ENCODE measurements at places on chromosomes 5 and 9.

GRCh38 chr9:89422151-89422975, 75.5 kb downstream of the SEMA4D start:
- no peak for DNase-seq

GRCh38 chr9:98078895-98079294, 22.4 kb downstream of the NANS start:
- no peak for DNase-seq

DNA sequence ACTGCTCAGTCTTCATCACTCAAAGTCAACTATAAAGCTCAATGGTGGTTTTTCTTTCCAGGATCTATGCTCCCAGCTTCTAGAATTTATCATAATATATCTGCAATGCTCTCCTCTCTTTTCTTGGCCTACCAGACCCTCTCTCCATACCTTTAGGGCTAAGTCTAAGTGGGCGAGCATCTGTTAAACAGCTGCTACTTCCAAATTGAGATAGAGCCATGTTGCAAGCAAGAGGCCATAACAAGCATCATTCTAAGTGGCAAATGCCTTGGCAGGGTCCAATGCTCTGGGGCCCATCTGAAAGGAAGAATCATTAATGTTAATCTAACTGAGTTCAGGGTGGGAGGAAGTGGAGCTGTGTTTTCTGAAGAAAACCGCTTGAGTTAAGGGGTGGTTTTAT, 324.0 kb downstream of the TLR4 start:
- no peak for DNase-seq

GRCh38 chr9:113957821-113958341, 81.8 kb downstream of the ZNF618 start:
- DNase-seq, result no peak

DNA sequence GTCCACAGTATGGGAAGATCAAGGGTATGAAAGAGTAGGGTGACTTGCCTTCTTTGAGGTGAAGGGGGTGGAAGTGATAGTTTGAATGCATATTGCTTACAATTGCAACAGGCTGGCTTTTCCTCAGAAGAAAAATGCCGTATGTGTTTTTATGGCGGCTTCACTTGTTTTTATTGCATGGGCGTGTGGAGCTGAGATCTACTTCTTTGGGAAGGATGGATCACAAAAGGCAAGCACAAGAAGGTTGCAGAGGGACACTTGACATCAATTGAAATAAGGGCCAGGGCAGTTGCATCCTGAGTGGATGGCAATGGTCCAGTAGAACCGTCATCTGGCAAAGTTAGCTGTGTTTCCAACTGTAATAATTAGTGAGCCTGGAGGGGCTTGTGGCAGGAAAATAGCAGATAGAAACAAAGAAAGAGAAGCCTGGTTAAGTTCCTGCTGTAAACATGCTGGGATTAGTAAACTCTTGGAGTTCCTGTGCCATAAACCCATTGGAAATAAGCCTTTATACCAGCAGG, 138.4 kb downstream of the NTRK2 start:
- no peak for DNase-seq

Data from mesothelial cell of epicardium (in vitro differentiated cells).